ENCODE measurements at places on chromosomes 2 and 18. TPM values are rescaled to one million over a fixed set of nuclear protein-coding genes. Genes with fewer than 3 reads are reported as not detected.
A peak's percentile ranks its signal among the peaks of the same experiment; 100 is the strongest.

DNA sequence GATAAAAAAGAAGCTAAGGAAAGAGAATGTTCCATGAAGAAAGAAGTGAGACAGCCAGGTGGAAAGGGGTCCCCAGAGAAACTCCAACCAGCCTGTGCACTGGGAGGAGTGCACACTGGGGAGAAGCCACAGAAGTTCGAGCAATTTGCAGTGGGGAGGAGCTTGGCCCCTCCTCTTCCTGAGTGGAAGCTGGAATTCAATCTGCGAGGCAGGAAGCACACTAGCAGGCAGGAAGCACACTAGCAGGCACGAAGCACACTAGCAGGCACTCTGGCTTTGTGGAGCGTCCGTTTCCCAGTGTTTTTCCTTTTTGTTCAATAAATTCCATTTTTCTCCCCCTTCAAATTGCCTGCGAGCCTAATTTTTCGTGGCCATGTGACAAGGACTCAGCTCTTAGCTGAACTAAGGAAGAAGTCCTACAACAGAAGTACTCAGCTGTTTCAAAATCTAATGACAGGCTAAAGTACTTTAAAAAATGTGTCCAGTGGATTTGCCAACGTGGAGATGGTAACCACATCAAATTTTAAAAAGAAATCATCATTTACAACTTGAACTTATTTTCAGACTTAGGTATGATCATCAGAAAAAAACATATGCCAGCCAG lies 21.4 kb upstream of the SPIRE1 start:
- no peak for DNase-seq

DNA sequence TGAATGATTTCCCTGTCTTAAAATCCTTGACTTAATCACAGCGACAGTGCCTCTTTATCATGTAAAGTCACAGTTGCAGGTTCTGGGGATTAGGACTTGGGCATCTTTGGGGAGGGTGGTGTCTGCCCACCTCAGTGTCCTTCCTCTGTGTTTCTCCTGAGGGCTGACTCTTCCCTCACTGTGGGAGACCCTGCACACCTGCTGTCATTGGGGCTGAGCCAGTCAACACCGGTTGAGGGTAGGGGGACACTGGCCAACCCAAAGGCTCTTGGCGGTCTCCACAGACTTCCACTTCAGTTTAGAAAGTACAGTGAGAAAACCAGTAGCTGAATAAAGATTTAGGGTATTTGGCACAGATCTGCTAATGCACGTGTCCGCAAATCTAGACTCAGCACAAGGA lies 36.9 kb downstream of the AGAP1 start:
- no peak for DNase-seq

- DNase-seq: no peak
These were observed 58.8 kb upstream of the ANKRD44 start for GRCh38 chr2:197369228-197369932.

DNA sequence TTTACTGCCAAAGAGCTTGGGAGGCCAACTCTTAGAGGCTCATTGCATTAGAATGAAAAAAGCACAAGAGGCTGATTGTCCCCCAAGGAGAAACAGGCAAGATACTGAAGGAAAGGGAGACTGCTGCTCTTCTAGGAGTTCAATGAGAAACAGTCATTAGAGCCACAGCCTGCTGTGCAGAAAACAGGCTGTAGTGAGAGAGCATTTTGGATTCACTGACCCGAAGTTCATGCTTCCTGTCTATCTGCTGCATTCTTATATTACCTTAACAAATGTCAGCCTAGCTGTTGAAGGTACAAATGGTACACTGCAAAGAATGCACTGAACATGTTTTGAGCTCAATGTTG lies 423.3 kb downstream of the SETBP1 start:
- DNase-seq: no peak

DNA sequence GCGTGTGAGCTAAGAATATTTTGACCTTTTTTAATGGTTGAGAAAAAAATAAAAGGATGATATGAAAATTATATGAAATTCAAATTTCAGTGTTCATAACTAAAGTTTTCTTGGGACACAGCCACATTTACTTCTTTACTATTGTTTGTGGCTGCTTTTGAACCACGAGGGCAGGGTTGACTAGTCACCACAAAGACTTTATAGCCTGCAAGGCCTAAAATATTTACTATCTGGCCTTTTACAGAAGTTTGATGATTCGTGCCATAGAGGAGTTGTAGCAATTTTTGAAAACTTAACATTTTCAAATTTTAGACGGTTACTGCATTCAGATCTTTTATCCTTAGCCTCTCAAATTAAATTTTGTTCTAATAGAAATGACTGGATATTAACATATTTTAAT lies 69.9 kb downstream of the LIMS1 start:
- DNase-seq: no peak

DNA sequence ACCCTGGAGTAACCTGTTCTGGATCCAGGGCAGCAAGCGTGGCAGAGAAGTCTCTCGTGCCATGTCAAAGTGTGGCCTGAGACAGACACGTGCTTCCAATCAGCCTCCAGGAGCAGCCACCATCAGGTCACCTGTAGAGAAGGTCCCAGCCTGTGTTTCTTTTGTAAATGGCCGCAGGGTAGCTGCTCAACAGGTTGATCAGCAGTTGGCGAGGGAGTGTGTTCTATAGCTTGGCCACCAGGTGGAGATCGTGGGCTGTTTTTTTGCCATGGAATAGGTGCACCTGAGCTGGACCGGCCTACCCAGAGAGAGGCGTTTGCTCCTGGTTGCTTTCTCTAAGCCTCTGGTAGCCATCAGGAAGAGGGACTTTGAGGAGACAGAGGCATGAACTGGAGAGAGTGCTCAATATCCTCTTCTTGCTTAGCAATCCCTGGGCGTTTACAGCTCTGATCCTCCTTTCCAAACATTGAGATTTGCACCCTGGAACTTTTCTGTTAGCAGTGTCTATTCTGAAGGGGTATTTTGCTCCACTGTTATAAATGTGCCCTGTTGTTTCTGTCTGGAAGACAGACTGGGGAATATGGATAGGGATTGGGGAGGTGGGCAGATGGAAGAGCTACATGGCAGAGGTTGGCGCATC lies 34.2 kb upstream of the EN1 start:
- DNase-seq: no peak

DNA sequence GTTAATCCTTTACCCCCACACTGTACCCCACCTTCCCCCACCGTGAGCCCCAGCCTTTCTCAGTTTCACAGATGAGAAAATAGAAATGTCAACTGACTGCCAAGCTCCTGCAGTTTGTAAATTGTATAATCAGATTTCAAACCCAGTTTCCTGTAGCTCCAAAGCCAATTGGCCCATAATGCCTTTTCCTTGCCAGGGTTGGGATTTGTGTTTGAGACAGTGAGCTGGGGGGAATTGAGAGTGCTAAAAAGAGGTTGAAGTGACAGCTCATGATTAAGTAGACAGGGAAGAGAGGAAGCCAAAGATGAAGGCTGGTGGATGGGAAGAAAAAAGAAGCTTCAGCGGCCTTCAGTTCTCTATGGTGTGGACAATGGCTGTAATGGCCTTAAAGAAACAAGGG lies 10.7 kb downstream of the OSBPL6 start:
- no peak for DNase-seq

DNA sequence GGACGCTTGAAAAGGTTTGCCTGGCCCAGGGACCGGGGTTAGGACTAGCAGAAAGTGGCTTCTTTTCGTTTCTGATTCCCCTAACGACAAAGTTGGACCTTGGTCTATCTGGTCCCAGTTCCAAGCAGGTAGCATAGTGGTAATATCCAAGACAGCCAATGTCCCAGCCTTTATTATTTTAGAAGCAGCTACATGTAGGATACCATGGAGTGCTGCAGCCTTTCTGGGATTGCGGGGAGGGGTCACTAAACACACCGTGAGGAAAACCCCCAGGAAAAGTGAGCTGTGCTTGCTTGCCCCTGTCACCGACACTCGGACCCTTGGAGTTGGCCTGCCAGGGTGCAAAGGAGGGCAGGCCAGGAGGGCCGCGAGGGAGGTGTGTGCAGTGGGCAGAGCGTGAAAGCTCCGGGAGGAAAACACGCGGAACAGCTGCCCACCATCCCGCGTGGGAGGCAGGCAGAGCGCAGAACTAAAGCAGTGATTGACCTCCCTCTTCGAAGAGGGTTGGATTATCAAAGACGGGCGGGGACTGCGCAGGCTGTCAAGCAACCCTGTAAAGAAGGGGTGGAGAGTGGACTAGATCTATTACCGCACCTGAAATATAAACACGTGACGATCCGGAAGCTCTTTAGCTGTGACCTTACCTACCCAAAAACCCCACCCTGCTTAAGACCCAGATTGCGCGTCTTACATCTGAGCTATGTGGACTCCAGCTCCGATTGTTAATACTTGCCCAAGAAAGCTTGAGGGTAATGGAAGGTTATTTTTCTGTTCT lies 624 bp upstream of the MAP4K3 start:
- DNase-seq: peak; percentile 25

TMEM37 gene
- 12.8 TPM for total RNA-seq

POTEJ gene
- not detected for total RNA-seq

HOXD11 gene
- total RNA-seq: 0.21 TPM

RAX gene
- not detected for total RNA-seq

FRZB gene
- 11.8 TPM for total RNA-seq
